Stimulated activated CD4-positive, alpha-beta T cell treated with anti-CD3 and anti-CD28 coated beads, Interleukin-1b, Interleukin-23, amount 100 ng/mL, for 24 hours (primary cell): ENCODE measurements at places on chromosomes 11 and 22.

- DNase-seq = no peak
Measured at GRCh38 chr11:128549256-128549944, 38.0 kb downstream of the ETS1 start.

DNA sequence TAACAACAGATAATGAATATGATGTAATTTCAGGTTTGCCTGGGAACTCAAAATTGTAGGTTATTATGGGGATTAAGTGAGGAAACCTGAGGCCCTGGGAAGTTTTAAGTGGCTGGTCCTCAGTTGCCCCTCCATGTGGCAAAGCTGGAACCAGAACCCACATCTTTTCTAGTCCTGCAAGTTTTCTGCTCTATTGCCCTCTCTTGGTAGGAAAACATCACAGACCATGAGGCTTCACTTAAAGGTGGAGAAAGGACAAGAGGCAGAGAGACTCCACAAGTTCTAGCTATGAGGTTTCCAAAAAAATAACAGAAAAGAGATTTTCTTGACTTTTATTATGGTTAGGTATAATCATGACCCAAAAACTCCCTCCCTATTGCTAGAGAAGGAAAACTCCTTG, 115.5 kb upstream of the DDI1 start:
- no peak for DNase-seq

DNA sequence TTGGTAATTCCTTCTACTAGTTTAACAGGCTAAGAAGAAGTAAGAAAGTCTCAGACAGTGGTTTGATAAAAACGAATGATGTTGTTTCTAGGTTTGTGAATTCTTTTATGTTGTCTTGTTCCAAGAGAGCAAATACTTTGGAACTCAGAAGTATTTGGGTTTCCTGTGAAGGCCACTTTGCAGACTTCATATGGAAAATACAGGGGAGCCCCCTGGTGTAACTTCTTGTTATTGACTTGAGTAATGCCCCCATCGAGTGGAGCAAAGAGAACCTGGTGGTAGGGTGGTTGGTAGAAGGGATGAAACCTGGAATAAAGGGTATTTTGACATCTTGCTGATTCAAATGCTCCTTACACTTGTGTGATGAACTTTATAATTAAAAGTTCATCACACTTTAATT, 40.0 kb upstream of the PTH start:
- DNase-seq = no peak

- no peak for DNase-seq
Measured at GRCh38 chr11:116857936-116858335, 20.5 kb upstream of the APOA1 start.

- no peak for DNase-seq
Measured at GRCh38 chr11:29989174-29989970, 27.5 kb downstream of the KCNA4 start.

- DNase-seq = no peak
Measured at GRCh38 chr11:119484741-119485605, 62.0 kb upstream of the THY1 start.

GRCh38 chr11:609341-609811, 6.4 kb downstream of the IRF7 start:
- DNase-seq = no peak

GRCh38 chr22:36384766-36385481, 2.8 kb downstream of the MYH9 start:
- no peak for DNase-seq

DNA sequence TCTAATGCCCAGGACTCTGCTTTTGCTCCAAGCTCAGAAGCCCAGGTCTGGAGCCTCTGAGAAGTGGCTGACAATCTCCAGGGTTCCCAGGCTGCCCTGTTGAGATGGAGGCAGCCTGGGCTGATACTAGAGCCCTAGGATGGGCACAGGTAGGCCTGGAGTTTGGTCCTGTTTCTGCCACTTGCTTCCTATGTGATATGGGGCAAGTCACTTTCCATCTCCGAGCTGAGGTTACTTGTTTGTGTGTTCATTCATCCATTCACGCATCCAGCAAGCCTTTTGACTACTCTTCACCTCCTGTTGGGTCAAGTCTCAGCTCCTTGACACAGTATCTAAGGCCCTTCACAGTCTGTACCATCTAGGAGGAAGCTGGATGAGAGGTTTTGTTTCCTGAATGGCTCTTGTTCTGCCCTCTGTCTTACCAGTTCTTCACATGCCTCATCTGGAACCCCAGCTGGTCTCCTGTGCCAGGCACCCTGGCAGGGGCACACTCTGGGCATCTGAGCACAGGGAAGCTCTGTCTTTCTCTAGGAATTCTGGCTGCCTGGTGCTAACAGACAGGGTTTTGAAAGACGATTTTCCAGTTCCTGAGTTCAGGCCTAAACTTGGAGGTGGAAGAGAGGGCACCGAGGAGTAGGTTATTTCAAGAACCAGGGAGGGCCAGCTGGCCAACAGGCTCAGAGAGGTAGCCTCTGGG, 53.2 kb upstream of the AMPD3 start:
- DNase-seq = no peak

- no peak for DNase-seq
Measured at GRCh38 chr22:48340727-48341709, 1486.7 kb downstream of the BRD1 start.

DNA sequence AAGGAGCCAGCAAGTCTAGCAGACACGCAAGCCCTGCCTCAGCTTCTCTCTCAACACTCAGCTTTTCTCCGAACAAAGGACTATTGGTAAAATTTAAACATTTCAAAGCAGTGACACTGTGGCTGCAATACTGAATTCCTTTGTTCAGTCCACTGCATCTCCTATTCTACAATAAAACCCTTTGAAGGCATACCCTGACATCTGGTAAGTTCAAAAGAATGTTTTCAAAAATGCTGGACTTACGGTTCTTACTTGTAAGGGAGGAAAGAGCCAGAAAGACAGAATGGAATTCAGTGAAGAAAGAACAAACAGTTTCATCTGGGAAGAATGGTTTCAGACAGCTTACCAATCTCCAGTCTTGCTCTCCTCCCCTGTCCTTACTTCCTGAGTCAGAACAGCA, 12.7 kb upstream of the OR8K1 start:
- no peak for DNase-seq

GRCh38 chr22:18031695-18032454, 7.5 kb upstream of the MICAL3 start:
- DNase-seq = no peak

GRCh38 chr11:72885749-72886609, 71.8 kb downstream of the ATG16L2 start:
- no peak for DNase-seq

DNA sequence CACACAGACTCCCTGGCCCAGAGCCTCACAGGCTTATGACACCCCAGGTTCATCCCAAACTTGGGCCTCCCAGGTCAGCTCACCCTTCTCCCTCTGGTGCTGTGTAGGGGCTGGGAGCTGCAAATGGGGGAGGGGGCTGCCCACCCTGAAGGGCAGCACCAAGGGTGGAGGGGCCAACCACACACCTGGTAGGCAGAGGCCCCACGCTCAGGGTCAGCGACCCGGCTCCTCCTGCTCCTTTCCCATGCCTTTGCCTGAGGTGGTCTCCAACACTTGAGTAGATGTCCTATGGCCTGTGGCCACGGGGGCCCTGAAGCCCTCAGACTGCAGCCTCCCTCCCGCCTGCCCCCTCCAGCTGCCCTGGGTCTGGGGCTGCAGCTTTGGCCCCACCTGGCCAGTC, 3.4 kb downstream of the DGCR6 start:
- DNase-seq = no peak

DNA sequence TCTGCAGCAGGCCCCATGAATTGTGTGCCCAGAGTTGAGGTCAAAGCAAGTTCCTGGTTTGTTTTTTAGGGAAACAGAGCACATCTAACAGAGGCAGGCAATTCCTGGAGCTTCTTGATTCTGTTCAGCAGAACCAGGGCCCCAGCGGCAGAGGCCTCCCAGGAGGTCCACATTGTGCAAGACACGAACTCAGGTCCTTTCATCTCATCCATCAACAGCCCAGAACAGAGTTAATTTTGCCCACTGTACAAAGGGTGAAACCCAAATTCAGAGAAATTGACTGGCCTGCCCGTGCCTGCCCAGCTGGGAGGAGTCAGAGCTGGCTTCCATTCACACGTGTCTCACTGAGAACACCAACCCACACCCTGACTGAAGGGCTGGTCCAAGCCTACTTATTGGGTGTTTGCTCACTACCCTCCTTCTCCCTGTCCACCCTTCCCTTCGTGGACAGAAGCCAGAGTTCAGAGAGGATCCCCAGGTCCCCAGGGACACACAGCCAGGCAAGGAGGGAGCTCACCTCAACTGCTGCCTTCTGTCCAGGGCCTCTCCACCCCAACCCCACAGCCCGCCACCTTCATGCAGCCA, 607.1 kb downstream of the TBC1D22A start:
- no peak for DNase-seq

GRCh38 chr11:125102025-125102424, 9.4 kb downstream of the TMEM218 start:
- DNase-seq = no peak

- no peak for DNase-seq
Measured at GRCh38 chr22:50303515-50303847, 4.0 kb downstream of the PLXNB2 start.

DNA sequence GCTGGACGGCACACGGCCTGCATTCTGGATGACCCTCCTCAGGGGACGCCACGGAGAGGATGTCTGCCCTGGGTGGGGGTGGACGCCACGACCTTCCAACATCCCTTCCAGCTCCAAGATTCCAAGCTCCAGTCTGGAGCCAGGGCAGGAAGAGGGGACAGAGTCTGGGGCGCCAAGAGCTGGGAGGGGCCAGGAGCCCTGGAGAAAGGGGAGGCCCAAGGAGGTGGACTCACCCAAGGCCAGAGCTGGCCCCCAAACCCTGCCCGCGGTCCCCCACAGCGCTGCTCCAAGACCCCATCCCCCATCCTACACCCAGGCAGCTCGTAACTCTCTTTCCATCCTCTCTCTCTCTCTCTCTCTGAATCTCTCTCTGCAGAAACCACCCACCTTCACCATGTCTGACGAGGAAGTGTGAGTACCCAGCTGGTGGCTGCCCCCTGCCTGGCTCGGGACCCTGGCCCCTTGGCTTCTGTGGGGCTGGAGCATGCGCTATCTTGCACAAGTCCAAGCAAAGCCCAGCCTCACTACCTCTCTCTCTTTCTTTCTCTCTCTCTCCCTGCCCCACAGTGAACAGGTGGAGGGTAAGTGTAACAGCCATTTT, 3.1 kb downstream of the TNNT3 start:
- DNase-seq = no peak

- no peak for DNase-seq
Measured at GRCh38 chr11:44533921-44534711, 31.3 kb upstream of the CD82 start.

DNA sequence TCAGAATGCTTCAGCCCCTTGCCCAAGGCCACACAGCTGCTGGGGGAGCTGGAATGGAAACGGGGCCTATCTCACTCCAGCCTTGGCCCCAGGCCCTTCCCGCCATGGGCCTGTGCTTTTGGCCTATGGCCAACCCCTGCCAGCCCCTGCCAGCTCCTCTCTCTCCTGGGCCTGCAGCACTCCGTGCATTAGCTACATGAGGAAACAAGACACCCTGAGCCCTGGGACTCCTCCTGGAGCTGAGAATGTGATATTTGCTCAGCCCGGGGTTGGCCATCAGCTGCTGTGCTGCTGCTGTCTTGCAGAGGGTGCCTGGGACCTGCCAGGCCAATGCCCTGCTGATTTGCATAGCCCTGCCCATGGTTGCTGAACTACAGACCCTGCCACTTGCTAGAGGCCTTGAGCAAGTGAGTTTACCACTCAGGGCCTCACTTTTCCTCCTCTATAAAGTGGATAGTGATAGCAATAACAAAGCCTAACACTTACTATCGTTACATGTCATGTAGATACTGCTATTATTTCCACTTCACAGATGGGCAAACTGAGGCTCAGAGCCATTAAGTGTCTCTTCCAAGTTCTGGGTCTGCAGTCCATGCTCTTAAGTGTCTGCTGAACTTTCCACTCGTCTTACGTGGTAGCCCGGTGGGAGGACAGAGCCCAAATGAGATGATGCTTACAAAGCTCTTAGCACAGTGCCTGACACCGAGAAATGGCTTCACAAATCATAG, 99.6 kb downstream of the KIAA1671 start:
- no peak for DNase-seq

GRCh38 chr11:27329867-27330632, 33.0 kb downstream of the CCDC34 start:
- no peak for DNase-seq

GRCh38 chr11:104858882-104859775, 39.1 kb downstream of the CASP12 start:
- no peak for DNase-seq

DNA sequence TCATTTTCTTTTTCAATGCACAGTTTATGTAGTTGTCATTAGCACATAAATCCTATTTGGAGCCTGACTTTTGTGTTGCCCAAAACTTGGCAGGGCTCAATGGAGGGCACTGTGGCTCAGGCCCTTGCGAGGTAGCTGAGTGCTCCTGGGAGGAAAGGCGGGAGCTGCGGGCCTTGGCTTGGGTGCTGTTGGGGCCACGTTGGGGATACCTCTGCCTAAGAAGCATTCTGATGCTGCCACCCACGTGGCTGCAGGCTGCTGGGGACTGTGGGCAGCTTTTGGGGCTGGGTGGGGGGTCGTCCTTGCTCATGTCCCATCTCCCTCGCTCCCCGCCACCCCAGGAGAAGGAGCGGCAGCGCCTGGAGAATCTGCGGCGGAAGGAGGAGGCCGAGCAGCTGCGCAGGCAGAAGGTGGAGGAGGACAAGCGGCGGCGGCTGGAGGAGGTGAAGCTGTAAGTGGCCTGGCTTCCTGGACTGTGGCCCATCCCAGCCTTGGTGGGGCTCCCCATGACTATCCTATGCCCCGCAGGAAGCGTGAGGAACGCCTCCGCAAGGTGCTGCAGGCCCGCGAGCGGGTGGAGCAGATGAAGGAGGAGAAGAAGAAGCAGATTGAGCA, 20.9 kb downstream of the INCENP start:
- DNase-seq = no peak

GRCh38 chr11:68855205-68855981, 13.7 kb upstream of the CPT1A start:
- no peak for DNase-seq

GRCh38 chr11:33585586-33586209, 114.9 kb downstream of the C11orf91 start:
- DNase-seq = no peak

- DNase-seq = no peak
Measured at GRCh38 chr22:32326647-32327046, 31.0 kb upstream of the RFPL3 start.

DNA sequence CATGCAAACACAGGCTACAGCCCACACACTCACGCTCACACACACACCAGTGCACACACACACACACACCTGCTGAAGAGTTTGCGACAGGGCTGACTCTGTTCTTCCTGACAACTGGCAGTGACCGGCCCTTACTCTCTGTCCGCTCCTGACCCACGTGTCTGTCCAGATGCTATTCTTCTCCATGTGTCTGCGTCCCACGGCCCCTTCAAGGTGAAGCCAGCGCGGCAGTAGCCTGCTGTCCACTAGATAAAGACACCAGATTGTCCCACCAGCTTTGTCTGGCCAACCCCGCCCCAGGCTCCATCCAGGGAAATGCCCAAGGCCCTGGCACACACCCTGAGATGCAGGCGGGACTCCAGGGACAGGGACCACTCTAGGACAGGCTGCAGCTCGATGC, 713.9 kb downstream of the BRD1 start:
- no peak for DNase-seq

GRCh38 chr22:24901448-24901847, 45.0 kb downstream of the LHFPL7 start:
- DNase-seq = no peak
